ENCODE measurements at places on chromosomes 6 and 20.

DNA sequence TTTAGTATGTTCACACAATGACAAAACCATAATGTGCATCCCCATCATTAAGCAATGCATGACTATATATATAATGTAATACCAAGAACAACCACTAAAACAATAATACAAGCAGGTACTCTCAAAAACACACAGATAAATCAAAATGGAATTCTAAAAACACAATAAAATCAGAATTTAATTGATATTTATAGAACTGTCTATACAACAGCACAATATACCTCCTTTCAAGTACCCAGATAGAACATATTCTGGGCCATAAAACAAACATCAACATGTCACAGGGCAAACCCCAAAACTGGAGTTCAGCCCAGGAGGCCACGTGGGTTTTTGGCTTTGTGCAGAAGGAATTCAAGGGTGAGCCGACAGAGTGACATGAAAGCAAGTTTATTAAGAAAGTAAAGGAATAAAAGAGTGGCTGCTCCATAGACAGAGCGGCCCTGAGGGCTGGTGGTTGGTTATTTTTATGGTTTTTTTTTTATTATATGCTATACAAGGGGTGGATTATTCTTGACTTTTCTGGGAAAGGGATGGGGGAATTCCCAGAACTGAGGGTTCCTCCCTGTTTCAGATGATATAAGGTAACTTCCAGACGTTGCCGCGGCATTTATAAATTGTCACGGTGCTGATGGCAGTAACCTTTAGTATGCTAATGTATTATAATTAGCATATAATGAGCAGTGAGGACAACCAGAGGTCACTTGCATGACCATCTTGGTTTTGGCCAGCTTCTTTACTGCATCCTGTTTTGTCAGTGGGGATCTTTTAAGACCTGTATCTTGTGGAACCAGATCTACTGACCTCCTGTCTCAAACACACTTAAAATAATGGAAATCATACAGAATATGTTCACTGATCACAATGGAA is 5.6 kb downstream of the RAB23 start:
- H3K4me1 ChIP-seq, result peaks cover 6% of the 10 kb centered on the region
- H3K27ac ChIP-seq, result no peak overlapping the region
- peaks cover 2% of the 10 kb centered on the region for H3K36me3 ChIP-seq
- DNase-seq, result no peak
- H3K4me3 ChIP-seq, result no peak overlapping the region
- H3K27me3 ChIP-seq, result peaks cover 4% of the 10 kb centered on the region

DNA sequence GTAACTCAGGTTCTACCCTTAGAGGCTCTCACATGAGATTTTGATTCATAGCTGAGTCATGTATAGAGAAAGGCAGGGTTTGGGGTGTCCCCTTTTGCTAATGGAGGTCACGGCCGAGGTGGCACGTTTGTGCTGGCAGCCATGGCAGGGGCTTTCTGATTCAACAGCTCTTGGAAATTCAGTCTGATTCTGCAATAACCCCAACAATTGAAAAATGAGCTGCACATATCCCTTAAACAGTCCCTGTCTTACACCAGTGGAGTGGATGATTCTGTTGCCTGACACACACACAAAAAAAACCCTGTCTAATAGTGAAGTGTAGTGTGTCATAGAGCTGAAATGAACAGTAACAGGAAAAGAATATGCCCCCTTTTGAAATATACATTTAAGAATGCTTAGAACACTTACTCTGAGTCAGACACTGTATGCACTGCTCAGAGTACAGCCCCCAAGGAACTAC is 40.4 kb upstream of the ARG1 start:
- H3K27ac ChIP-seq, result no peak overlapping the region
- H3K27me3 ChIP-seq, result peaks cover 5% of the 10 kb centered on the region
- no peak for DNase-seq
- H3K36me3 ChIP-seq, result peaks cover 1% of the 10 kb centered on the region

- DNase-seq, result peak; percentile 28
- H3K36me3 ChIP-seq, result peaks cover 20% of the 10 kb centered on the region
- H3K27ac ChIP-seq, result peak overlapping the region; percentile 38
- no peaks in the 10 kb centered on the region for H3K27me3 ChIP-seq
These were observed 2.7 kb downstream of the ITCH start for GRCh38 chr20:34365765-34366213.

GRCh38 chr6:149457316-149457884 is 27.4 kb downstream of the ZC3H12D start:
- no peak overlapping the region for H3K4me3 ChIP-seq
- no peak for DNase-seq
- peaks cover 9% of the 10 kb centered on the region for H3K4me1 ChIP-seq
- H3K27me3 ChIP-seq, result no peaks in the 10 kb centered on the region
- H3K27ac ChIP-seq, result peak overlapping the region; percentile 24
- peaks cover 30% of the 10 kb centered on the region for H3K36me3 ChIP-seq

DNA sequence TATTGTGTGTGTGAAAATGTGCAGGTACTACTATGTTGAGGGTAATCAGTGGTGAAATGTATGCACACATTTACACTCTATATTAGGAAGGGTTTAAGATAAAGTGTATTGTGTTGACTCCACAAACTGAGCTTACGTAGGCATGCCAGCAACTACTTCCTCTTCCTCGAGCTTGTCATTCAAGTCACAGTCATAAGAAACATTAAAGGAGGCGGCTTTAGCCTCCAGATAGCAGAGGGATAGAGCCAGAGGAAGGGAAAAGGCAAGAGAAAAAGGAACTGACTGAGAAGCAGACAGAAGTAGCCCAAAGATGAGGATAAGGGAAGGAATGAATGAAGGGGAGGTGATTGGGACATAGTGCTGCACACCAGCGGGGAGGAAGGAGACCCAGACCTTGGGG is 55.2 kb downstream of the SMLR1 start:
- no peak overlapping the region for H3K27ac ChIP-seq
- no peaks in the 10 kb centered on the region for H3K27me3 ChIP-seq
- DNase-seq, result no peak
- H3K4me3 ChIP-seq, result no peak overlapping the region

DNA sequence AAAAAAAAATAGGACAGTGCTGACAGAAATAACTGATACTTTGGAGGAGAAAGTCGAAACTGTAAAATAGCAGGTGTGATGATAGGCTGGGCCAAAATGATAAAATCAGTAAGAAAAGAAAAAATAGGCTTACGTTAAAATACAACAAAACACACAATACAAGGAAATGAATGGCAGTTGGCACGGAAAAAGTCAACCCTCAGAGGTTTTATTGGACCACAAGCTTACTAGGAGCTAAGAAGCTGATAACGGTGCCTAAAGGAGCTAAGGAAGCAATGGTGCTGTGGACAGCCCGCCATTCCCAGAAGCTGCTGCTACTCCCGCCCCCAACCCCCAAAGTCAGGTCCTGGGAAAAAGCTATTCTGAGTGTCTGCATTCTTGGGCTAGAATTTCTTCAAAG is 55.9 kb upstream of the RNF146 start:
- H3K36me3 ChIP-seq, result no peaks in the 10 kb centered on the region
- H3K27ac ChIP-seq, result no peak overlapping the region
- DNase-seq, result no peak
- H3K4me3 ChIP-seq, result no peak overlapping the region
- H3K27me3 ChIP-seq, result peaks cover 8% of the 10 kb centered on the region

DNA sequence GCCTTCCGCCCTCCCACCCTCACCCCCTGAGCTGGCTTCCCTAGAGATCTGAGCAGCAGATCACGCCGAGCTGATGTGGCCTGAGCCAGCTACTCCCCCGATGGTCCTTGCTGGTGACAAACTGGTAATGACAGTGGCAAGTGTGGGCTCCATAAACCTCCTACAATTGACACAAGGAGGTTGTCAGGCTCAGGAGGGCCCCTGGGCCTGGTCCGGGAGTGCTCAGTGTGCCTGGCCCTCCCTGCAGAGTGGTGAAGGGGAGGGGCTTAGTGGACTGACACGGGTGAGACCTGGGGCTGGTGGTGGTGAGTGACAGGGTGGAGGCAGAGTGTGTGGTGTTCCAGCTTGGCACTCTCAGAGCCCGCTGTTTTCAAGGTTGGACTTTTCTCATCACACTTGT is 22.6 kb upstream of the MPC1 start:
- H3K4me3 ChIP-seq, result no peak overlapping the region
- H3K27me3 ChIP-seq, result peaks cover 5% of the 10 kb centered on the region
- H3K36me3 ChIP-seq, result no peaks in the 10 kb centered on the region
- no peak for DNase-seq
- H3K4me1 ChIP-seq, result peaks cover 9% of the 10 kb centered on the region

DNA sequence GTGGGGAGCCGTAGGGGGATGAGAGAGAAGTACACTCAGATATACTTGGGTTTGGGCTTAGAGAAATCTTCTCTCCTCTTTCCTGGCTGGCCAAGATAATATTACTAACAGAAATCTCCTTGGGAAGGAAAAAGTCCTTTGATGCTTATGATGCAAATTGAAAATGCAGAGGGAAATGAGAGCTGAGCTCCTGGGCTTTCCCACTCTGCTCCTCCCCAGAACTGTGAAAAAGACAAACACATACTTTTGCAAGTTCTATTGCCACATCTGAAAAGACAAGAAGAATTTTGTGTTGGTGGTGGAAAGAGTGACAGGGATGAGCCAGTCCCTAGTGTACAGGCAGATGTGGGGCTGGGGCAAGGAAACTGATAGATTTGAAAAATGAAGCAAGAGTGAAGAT is 185.9 kb downstream of the ANKRD60 start:
- no peak overlapping the region for H3K27ac ChIP-seq
- H3K27me3 ChIP-seq, result peaks cover 13% of the 10 kb centered on the region

GRCh38 chr20:56395166-56395565 is 2.7 kb downstream of the CSTF1 start:
- H3K4me1 ChIP-seq, result peaks cover 16% of the 10 kb centered on the region
- H3K36me3 ChIP-seq, result peaks cover 20% of the 10 kb centered on the region
- no peak overlapping the region for H3K4me3 ChIP-seq
- H3K27me3 ChIP-seq, result no peaks in the 10 kb centered on the region

DNA sequence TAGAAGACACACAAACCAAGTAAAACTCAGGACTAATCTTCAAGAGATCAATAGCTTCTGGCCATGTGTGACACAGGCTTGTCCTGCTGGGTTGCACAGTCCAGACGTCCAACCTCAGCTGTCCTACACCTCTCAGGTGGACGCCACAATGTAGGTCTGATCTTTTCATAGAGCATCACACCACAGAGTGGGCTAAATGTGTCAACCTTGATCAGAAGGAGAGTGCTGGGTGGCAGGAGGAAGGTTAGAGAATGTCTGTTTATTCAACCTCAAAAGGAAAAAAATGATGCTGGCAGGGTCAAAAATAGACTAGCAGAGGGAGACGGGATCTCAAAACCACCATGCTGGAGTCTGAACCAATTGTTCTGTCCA is 41.7 kb downstream of the GFOD1 start:
- H3K27me3 ChIP-seq, result no peaks in the 10 kb centered on the region
- DNase-seq, result no peak
- peaks cover 14% of the 10 kb centered on the region for H3K36me3 ChIP-seq
- H3K4me1 ChIP-seq, result peaks cover 20% of the 10 kb centered on the region
- no peak overlapping the region for H3K4me3 ChIP-seq

GRCh38 chr6:159508931-159509330 is 184.1 kb downstream of the SOD2 start:
- no peak for DNase-seq
- H3K27me3 ChIP-seq, result peaks cover 9% of the 10 kb centered on the region
- H3K4me3 ChIP-seq, result no peak overlapping the region
- H3K4me1 ChIP-seq, result no peaks in the 10 kb centered on the region

GRCh38 chr6:130421585-130421984 is 55.8 kb downstream of the TMEM200A start:
- no peak for DNase-seq
- H3K27me3 ChIP-seq, result no peaks in the 10 kb centered on the region
- H3K4me1 ChIP-seq, result no peaks in the 10 kb centered on the region
- H3K36me3 ChIP-seq, result no peaks in the 10 kb centered on the region

GRCh38 chr20:59412181-59412580 is 111.8 kb downstream of the EDN3 start:
- H3K27ac ChIP-seq, result no peak overlapping the region
- no peak for DNase-seq
- H3K36me3 ChIP-seq, result no peaks in the 10 kb centered on the region
- no peak overlapping the region for H3K4me3 ChIP-seq
- no peaks in the 10 kb centered on the region for H3K4me1 ChIP-seq

GRCh38 chr6:83183082-83183828 is 9.8 kb downstream of the PGM3 start:
- H3K4me1 ChIP-seq, result no peaks in the 10 kb centered on the region
- H3K27ac ChIP-seq, result no peak overlapping the region
- DNase-seq, result no peak
- H3K27me3 ChIP-seq, result no peaks in the 10 kb centered on the region
- peaks cover 23% of the 10 kb centered on the region for H3K36me3 ChIP-seq

- H3K4me1 ChIP-seq, result no peaks in the 10 kb centered on the region
- H3K27ac ChIP-seq, result no peak overlapping the region
- H3K36me3 ChIP-seq, result no peaks in the 10 kb centered on the region
- DNase-seq, result no peak
- no peak overlapping the region for H3K4me3 ChIP-seq
These were observed 143.2 kb downstream of the MBOAT1 start for GRCh38 chr6:20069021-20069522.

DNA sequence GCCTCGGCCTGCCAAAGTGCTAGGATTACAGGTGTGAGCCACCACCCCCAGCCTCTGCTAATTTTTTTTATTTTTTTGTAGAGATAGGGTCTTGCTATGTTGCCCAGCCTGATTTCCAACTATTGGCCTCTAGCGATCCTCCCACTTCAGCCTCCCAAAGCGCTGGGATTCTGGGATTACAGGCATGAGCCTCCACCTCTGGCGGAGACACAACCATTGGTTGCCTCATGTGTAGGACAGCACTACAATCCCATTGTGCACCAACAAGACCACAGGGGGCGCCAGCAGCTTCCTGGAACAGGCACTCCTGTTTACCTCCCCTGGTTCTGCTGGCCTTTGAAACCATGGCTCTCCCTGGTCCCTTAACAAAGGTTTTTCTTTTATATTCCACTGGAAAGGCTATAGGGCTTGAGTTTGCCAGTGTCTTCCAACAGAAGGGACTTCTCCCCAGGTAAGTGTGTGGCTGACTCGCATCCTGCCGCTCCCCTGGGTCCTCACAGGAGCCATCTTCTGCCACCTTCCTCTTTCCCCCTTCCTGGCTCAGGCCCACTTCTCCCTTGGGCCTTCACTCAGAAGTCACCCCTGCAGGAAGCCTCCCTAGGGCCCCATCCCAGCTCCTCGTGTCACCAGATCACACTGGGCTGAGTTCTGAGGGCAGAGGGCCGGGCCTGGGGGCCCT is 39.2 kb upstream of the TLDC2 start:
- H3K27me3 ChIP-seq, result no peaks in the 10 kb centered on the region
- peak overlapping the region; percentile 82 for H3K27ac ChIP-seq
- DNase-seq, result peak; percentile 49

DNA sequence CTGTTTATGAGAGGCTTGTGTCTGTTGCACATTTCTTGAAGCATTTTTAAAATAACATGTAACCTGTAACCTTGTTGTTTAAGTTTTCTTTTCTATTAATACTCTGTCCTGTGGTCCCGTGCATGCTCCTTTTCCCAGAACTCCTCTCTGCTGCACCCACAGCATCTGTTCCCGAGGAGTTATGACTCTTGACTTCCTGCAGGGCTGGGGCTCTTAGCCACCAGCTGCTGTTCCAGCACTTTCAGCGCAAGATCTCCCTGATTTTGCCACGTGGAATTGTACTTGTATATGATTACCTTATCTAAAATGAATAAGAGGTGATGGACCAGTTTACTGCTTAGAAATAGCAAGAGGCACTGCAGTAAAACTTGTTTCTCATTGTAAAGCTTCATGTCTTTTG is 150.6 kb downstream of the QKI start:
- H3K36me3 ChIP-seq, result peaks cover 19% of the 10 kb centered on the region
- H3K27me3 ChIP-seq, result no peaks in the 10 kb centered on the region

Measured in memory B cell (primary cell).